ENCODE measurements at places on chromosomes 3 and 15.

DNA sequence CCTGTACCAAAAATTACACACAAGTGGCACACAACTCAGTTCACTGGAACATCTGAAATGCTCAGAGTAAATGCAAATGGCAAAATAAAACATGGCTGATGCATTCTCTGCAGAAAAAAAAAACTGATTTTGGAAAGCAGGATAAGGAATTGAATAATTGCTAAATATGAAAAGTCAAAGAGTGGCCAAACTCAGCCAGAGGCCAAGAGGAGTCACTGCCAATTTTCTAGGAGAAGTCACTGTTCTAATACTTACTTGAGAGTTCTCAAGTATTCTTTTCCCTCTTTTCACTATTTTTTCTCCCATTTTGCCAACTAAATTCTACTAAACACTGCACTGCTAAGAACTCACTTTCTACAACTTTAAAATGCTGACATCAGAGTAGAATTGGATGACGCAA is 1018.6 kb downstream of the TUSC7 start:
- H3K4me3 ChIP-seq: no peak overlapping the region
- H3K4me1 ChIP-seq: no peaks in the 10 kb centered on the region
- no peak overlapping the region for H3K27ac ChIP-seq
- no peaks in the 10 kb centered on the region for H3K36me3 ChIP-seq
- H3K27me3 ChIP-seq: no peaks in the 10 kb centered on the region

GRCh38 chr3:13167829-13168228 is 94.6 kb upstream of the IQSEC1 start:
- H3K4me3 ChIP-seq: no peak overlapping the region
- H3K27ac ChIP-seq: no peak overlapping the region
- no peaks in the 10 kb centered on the region for H3K4me1 ChIP-seq
- peak; percentile 25 for DNase-seq
- H3K27me3 ChIP-seq: peaks cover 3% of the 10 kb centered on the region

DNA sequence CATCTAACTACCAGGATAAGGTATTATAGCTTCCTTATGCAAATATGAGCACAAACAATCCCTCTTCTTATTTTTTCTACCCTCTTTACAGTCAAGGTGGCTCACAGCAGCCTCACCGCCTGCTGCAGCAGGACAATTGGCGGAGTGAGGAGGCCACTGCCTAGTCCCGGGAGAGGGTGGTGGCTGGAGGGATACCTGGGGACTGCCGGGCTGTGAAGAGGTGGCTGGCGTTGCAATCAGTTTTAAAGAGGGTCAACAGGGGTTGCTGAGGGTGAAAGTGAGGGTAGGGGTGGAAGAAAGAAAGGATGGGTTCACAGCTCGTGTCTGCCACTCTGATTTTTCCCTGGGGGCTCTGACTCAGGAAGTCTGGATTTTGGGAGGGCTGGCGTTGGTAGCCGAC is 105.1 kb upstream of the SLC6A6 start:
- peaks cover 24% of the 10 kb centered on the region for H3K4me1 ChIP-seq
- H3K4me3 ChIP-seq: no peak overlapping the region
- no peak for DNase-seq
- peak overlapping the region; percentile 57 for H3K27ac ChIP-seq
- no peaks in the 10 kb centered on the region for H3K36me3 ChIP-seq

DNA sequence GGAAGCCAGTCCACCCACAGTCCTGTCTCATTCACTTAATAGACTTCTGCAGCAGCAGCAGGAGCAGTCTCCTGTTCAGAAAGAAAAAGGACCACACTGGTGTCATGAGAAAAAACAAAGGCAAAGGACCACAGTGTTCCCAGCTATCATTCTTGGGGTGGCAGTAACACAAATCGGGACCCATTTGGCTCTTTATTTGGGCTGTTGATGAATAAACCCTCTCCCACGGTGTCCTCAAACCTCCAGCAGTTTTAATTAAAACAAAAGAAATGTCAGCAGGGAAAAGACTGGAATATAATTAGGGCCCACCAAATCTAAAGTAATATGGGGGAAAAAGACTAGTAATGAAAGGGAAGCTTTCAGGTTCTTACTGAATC is 210.5 kb upstream of the SLC2A2 start:
- H3K36me3 ChIP-seq: no peaks in the 10 kb centered on the region
- H3K4me1 ChIP-seq: no peaks in the 10 kb centered on the region
- H3K4me3 ChIP-seq: no peak overlapping the region
- H3K27ac ChIP-seq: no peak overlapping the region
- no peaks in the 10 kb centered on the region for H3K27me3 ChIP-seq

DNA sequence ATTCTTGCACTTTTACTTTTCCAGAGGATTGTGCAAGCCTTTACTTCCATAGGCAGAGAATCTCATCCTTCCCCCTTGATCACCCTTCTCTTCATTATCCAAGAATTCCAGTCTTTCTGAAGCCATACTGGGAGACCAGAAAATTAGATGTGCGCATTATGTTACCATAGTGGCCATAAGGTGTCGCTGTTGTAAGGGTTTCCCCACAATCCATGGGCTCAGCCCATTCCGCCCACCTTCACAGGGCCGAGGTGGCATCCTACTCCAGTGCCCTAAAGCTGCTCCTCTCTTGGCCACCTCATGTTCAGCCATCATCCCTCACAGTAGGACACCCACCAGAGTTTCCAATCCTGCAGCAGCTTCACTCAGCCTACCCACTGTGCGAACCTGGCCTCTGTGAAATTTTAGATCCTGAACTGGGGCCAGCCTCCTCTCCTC is 35.0 kb downstream of the CTSH start:
- H3K27ac ChIP-seq: no peak overlapping the region
- H3K4me1 ChIP-seq: peaks cover 26% of the 10 kb centered on the region
- DNase-seq: no peak
- H3K36me3 ChIP-seq: peaks cover 76% of the 10 kb centered on the region
- H3K27me3 ChIP-seq: no peaks in the 10 kb centered on the region
- H3K4me3 ChIP-seq: no peak overlapping the region

- no peak for DNase-seq
- no peak overlapping the region for H3K4me3 ChIP-seq
- no peaks in the 10 kb centered on the region for H3K27me3 ChIP-seq
- no peak overlapping the region for H3K27ac ChIP-seq
- H3K36me3 ChIP-seq: no peaks in the 10 kb centered on the region
Observed at GRCh38 chr15:69825941-69826818, 271.5 kb downstream of the TLE3 start.

DNA sequence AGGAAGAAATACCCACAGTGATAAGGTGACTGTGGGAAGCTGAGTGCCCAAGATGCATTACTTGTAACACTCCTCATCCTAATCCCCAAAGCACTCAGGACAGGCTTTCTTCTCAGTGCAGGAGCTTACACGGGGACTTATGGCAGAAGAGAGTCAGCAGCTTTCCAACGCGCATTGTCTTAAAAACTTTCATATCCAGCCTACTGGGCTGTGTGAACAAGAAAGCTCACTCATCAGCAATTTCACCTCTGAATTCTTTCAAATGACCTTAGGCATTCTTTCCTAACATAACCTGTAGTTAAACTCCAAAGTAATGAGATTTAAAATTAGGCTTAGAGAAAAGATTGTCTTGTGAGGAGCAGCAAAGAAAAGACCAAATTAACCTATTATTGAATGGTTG is 132.3 kb downstream of the KCNAB1 start:
- no peak overlapping the region for H3K27ac ChIP-seq
- no peaks in the 10 kb centered on the region for H3K27me3 ChIP-seq
- DNase-seq: no peak
- no peaks in the 10 kb centered on the region for H3K36me3 ChIP-seq

- H3K4me3 ChIP-seq: no peak overlapping the region
- H3K4me1 ChIP-seq: no peaks in the 10 kb centered on the region
- no peaks in the 10 kb centered on the region for H3K36me3 ChIP-seq
- no peaks in the 10 kb centered on the region for H3K27me3 ChIP-seq
Observed at GRCh38 chr3:58692484-58692883, 25.9 kb upstream of the FAM3D start.

GRCh38 chr3:197701841-197702240 is 34.9 kb downstream of the RUBCN start:
- H3K36me3 ChIP-seq: peaks cover 64% of the 10 kb centered on the region
- no peak overlapping the region for H3K4me3 ChIP-seq
- no peak overlapping the region for H3K27ac ChIP-seq
- H3K4me1 ChIP-seq: no peaks in the 10 kb centered on the region
- DNase-seq: no peak
- no peaks in the 10 kb centered on the region for H3K27me3 ChIP-seq

DNA sequence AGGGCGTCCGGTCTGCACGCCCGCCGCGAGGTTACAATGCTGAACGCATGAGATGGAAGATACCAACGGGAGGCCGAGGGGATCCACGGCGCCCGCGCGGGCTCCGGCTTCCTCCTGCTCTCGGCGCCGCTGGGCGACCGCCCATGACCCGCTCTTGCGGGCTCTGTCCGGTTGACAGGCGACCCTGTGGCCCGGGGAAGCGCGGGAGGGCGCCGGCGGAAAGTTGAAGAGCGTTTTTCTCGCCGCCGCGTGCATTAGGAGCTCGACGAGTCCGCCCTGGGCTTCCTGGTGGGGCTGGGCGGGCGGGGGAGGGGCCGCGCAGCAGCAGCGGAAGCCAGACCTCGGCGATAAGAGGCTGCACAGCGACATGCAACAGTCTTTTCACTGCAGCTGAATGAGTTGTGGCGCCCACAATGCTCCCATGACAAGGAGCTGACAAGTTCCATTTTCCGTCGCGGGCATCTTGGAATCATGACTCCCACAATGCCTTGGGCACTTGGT is at the start of gene MBNL1:
Gene MBNL1, plus strand, starts transcription at position 375 of the 501 bp plus-strand sequence. CDS start 31,265 bp downstream, outside the sequence.
- H3K36me3 ChIP-seq: no peaks in the 10 kb centered on the region
- peak within 1 kb of the TSS; percentile 100 for H3K27ac ChIP-seq
- peak; percentile 91 for DNase-seq
- peaks cover 66% of the 10 kb centered on the region for H3K4me1 ChIP-seq
- peak within 1 kb of the TSS; percentile 98 for H3K4me3 ChIP-seq
- H3K27me3 ChIP-seq: no peaks in the 10 kb centered on the region

- H3K36me3 ChIP-seq: peaks cover 29% of the 10 kb centered on the region
- H3K4me3 ChIP-seq: no peak overlapping the region
- no peak for DNase-seq
- no peaks in the 10 kb centered on the region for H3K27me3 ChIP-seq
- H3K4me1 ChIP-seq: no peaks in the 10 kb centered on the region
Observed at GRCh38 chr3:45499529-45499928, 95.0 kb upstream of the LIMD1 start.

DNA sequence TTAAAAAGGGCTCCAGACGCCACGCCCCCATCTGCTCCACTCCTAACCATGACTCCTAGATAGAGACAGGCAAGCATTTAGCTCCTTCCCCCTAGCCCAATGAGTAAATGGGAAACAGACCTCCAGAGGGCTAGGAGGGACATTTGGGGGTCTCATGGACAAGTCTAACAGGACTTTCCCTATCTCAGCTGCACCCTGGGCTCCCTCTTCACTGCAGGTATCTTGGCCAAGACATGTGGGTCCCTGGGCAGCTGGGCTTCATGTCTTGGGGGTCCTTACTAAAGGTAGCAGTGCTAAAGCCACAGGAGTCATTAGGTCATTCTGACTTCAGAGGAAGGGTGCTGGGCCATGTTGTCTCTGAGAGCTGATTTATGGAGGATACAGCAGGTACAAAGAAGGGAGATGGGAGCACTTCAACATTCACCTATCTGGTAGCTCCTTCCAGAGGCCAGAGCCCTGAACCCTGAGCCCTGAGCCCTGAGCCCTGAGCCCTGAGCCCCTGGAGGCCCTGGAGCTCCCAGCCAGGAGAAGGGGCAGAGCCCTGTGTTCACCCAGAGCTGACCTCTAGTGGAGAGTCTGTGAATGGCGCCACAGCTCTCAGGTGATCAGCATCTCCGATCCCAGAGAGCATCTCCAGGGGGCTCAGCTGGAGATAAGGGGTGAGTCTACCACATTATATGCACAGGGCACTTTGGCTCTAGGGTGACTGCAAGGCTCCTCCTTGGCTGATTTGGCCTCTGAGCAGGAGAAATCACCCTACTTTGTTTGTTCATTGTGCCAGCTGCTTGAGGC is 40.1 kb upstream of the EPHB1 start:
- no peaks in the 10 kb centered on the region for H3K4me1 ChIP-seq
- no peak overlapping the region for H3K27ac ChIP-seq
- DNase-seq: no peak
- no peaks in the 10 kb centered on the region for H3K27me3 ChIP-seq
- H3K4me3 ChIP-seq: no peak overlapping the region

DNA sequence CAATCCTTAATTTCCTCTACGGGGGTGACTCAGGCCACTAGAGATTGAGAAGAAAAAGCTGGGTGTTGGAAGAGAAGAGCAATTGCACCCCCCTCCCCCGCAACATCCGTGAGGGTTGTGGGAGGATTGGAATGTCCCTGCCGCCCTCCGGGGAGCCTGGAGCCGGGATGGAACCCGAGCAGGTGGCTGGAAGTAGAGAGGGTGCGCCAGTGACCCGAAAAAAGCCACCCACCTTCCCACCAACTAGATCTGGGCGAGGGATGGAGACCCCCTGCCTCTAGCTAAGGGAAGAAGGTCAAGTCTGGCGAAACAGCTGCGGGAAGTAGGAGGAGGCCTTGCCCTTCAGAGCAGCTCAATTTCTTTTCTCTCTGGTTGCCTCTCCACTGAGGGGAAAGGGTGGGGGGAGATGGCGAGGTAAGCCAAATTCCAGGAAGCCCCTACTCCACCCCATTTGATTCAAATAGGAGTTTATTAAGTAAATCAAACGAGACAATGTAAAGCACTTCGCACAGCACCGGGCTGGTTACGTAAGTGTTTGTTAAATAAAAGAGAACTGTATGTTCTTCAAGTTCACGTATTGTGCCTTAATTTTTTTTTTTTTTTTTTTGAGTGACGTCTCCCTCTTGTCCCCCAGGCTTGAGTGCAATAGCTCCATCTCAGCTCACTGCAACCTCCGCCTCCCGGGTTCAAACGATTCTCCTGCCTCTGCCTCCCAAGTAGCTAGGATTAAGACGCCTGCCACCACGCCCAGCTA is 1.1 kb upstream of the WWTR1 start:
- DNase-seq: peak; percentile 80
- H3K4me3 ChIP-seq: peak overlapping the region; percentile 76
- H3K27me3 ChIP-seq: no peaks in the 10 kb centered on the region
- H3K36me3 ChIP-seq: no peaks in the 10 kb centered on the region
- H3K27ac ChIP-seq: peak overlapping the region; percentile 97

GRCh38 chr15:99704444-99704838 is 28.8 kb downstream of the LYSMD4 start:
- DNase-seq: no peak
- H3K36me3 ChIP-seq: no peaks in the 10 kb centered on the region
- no peak overlapping the region for H3K27ac ChIP-seq
- H3K27me3 ChIP-seq: no peaks in the 10 kb centered on the region
- H3K4me3 ChIP-seq: no peak overlapping the region

Measured in suprapubic skin (tissue), 4 donors.